ENCODE measurements at places on chromosomes 4 and X.

DNA sequence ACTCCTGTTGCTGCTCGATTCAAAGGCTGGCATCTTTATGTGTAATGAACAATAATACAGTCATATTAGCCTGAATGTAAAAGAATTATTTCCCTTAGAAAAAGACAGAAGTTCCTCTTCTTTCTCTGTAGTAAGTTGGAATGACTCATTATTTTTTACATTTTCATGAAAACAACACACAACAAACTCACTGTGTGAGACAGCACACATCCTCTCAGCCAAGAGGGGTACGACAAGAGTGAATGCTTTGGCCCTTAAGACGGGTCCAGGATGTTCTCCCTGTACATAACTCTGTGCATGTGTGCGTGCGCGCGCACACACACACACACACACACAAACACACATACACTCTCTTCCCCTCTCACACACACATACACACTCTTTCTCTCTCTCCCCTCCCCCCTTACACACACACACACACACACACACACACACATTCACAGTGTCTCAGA lies 72.8 kb downstream of the MANBA start:
- no peak for DNase-seq

- DNase-seq = no peak
Observed at GRCh38 chrX:65990702-65991101, 49.2 kb downstream of the VSIG4 start.

DNA sequence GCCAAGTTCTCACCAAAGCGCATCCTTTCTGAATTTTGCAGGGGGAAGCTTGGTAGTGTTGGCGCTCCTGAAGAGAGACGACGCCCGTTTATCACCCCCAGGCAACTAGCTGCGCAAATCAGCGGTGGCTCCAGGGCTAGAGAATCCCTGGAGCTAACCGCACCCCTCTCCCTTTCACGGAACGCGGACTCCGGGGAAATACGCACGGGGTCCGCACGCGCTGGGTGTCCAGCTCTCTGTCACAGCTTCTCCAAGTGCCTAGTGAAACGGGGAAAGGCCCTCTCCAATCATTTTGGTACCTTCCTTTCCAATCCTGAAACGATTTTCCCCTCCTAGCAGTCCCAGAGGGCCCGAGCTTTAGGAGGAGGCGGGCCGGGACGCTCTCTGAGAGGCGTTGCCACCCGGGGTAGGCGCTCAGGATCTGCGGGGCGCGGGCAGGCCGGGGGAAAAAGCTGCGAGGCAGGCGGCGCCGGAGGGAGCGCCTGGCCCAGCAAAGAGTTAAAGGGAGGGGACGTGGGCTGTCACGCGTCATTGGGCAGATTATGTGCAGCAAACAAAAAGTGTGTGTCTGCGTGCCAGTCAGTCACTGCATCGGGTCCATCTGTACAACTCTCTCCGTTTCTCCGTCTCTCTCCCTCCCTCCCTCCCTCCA lies at the start of gene PRDM8:
Gene PRDM8 (plus strand): TSS at position 582 of the 652 bp plus-strand sequence. CDS start 2,578 bp downstream, outside the sequence.
- peak; percentile 20 for DNase-seq

DNA sequence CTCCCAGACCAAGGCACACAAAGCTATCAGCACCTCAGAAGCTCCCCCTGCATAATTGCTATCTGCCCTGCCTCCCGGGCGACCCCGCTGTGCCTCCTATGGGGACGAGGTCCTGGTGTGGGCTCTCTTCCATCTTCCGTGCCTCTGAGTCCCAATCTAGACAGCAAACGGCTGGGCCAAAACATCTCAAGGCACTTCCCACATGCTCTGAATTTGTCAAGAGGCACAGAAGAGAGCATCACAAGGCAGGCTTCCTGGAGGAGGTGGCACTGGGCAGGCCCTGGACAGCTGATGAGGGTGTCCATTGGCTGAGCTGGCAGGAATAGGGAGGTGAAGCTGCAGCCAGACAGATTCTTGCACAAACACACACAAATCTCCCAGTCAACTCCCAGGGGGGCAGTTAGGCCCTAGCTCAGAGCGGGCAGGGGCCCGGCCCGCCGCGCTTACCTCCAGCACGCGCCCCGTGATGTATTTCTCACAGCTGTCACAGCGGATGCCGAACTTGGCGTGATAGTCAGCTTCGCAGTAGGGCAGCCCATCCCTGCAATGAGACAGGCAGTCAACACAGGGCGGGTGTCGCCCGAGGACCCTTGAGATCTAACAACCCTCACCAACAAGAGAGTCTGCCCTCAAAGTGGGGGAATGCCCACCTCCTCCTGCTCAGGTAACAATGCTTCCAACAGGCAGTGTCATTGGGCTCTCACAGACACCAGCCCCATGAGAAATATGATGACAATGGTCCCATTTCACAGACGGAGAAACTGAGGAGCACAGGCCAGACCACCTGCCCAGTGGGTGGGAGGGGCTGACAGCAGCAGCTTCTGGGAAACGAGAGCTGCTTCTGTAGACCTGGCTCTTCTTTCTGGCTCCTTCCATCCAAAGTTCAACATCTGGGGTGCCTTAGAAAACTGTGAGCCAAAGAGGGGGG lies 81.2 kb downstream of the ABLIM2 start:
- DNase-seq = no peak

- no peak for DNase-seq
Observed at GRCh38 chrX:48102874-48103374, 27.5 kb upstream of the SPACA5B start.

- DNase-seq = no peak
Observed at GRCh38 chr4:154642373-154643009, 30.0 kb upstream of the FGG start.

DNA sequence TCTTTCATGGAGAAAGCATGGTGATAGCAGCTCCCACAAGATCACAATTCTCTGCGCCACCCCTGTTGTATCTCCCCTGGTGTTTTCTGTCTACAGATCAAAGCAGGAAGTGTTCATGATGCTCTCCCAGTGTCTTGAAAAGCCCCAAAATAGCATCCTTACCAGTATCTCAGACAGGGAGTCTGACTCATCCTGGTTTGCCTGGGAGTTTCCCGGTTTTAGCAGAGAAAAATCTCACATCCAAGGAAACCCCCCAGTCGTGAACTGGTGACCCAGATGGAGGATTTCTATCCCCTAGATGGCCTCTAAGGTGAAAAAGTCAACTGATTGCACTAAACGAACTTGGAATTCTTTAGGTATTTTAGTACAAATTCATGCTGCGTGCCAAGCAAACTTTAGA lies 64.3 kb upstream of the NR0B1 start:
- DNase-seq = no peak

GRCh38 chrX:15820106-15821073 lies 30.1 kb downstream of the ZRSR2 start:
- no peak for DNase-seq

DNA sequence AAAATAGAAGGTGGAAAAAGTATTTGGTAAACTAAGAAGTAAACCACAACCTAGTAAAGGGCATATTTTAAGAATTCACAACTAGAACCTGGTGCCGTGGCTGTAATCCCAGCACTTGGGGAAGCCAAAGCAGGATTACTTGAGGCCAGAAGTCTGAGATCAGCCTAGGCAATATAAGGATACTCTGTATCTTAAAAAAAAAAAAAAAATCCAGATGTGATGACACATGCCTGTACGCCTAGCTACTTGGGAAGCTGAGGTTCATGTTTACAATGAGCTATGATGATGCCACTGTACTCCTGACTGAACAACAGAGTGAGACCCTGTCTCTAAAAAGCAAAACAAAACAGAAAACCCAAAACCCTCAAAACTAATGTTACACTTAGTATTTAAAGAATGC lies 294.9 kb upstream of the ZCCHC13 start:
- DNase-seq = no peak

- no peak for DNase-seq
Observed at GRCh38 chr4:38509551-38509950, 154.4 kb upstream of the KLF3 start.
